ENCODE measurements at places on chromosomes 7 and 10. TPM values are rescaled to one million over a fixed set of nuclear protein-coding genes. Genes with fewer than 3 reads are reported as not detected.

DNA sequence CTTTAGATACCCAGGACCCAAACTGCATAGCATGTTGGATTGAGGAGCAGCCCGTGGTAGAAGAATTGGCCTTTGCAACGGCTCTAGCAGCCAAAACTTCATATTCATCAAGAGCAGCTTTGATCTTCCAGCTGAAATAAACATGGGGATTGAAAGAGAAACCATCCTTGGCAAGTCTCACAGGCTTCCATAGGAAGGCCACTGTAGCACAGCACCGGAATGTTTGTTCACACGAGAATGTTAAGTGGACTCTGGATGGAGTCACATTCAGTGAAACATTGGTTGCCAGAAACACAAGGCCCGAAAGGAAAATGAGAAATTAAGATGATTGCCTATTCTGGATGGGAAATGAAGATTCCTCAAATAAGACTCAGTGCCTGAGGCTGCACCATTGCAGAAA, 97.4 kb downstream of the RAB18 start:
- no peak for DNase-seq

DNA sequence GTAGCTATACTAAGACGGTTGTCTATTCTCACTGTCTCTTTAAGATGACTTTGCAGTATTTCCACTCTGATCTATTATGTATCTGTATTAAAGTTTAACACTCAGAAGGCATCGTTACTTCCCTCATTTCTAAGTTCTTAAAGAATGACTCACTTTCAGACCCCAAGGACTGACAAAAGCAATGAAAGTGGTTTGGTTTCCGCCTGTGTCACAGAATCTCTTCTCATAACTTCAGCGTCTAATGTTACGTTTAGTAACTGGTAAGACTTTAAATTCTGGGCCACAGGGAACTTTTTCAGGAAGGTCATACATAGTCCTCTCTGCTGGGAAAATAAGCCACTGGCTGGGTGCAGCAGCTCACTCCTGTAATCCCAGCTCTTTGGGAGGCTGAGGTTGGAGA, 892.0 kb upstream of the AUTS2 start:
- no peak for DNase-seq

- no peak for DNase-seq
Observed at GRCh38 chr7:40804477-40805215, 669.8 kb downstream of the SUGCT start.

Gene LIPK
- not detected for polyA plus RNA-seq

DNA sequence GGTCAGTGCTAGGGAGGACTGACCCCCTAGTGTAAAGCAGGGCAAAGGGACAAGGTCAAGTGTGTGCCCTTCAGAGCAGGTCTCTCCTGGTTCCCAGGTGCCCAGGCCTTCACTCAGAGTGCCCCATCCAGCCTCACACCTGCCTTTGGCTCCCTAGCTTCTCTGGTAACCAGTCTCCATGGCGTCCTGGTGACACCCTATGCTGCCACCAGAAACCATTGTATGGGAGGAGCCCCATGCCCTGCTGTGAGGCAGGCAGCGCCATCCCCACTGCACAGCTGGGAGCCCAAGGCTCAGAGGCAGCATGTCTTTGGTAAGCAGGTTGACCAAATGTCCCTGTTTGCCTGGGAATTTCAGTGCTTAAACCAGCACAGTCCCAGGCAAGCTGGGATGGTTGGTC, 33.1 kb upstream of the HMX3 start:
- DNase-seq: no peak

- no peak for DNase-seq
Observed at GRCh38 chr7:157436076-157436475, 99.3 kb downstream of the DNAJB6 start.

Gene UNC5B
- polyA plus RNA-seq: 74.8 TPM

- no peak for DNase-seq
Observed at GRCh38 chr10:76543655-76544054, 1094.0 kb downstream of the KCNMA1 start.

All from right renal pelvis (tissue), 4 donors.